ENCODE measurements at places on chromosomes 5 and 9.

- no peak for DNase-seq
Observed at GRCh38 chr5:157915638-157916037, 56.7 kb upstream of the CLINT1 start.

DNA sequence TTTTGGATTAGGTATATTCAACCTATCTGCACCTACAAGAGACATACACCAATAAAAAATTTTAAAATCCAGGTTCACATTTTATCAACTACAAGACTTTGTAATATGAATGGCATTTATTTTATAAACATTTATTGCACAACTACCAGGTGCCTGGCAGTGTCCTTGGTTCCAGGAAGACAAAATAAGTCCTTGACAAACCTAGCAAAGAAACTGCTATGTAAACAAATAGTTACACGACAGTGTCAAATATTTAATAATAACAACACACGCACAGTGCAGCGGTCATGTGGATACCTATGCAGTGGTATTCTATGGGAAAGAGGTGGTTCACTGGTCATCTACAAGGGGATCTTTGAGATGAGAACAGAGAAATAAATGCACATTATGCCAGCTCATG is 120.7 kb downstream of the MYO10 start:
- DNase-seq: no peak

- DNase-seq: no peak
Observed at GRCh38 chr5:63053019-63053638, 474.5 kb downstream of the LRRC70 start.

GRCh38 chr5:153752890-153753289 is 262.4 kb downstream of the GRIA1 start:
- DNase-seq: no peak

DNA sequence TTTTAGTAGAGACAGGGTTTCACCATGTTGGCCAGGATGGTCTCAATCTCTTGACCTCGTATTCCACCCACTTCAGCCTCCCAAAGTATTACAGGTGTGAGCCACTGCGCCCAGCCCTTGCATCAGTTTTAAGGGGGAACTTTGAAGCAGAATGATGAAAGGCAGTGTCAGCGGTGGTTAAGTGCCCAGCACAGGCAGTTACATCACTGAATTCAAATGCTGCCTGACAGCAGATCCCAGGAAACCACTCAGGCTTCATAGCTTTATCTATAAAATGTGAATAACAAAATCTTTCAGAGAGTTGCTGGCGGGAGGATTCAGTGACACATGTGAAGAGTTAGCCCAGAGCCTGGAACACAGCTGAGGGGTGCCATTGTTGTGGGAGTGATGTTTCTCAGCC is 26.5 kb downstream of the FGF1 start:
- DNase-seq: no peak

- DNase-seq: no peak
Observed at GRCh38 chr5:94849821-94850736, 231.6 kb downstream of the SLF1 start.
